ENCODE measurements at places on chromosomes 2 and 18.

DNA sequence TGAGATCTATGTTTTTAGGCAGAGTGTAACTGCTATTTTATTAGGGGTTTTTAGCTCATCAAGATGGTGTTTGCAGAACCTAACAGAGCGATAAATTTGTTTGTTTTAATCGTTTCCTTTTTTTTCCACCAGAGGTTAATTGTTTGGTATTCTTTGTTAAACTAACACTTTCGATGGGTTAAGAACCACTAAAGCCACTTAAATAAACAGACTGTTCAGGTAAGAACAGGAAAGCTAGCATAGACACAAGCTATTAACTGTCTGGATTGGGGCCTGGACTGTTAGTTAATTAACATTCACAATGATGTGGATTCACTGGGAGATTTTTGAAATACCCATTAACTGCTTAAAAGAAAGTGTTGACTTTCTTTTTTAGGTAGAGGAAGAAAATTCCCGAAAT, 209.0 kb upstream of the COPS8 start:
- no peak for DNase-seq

- DNase-seq, result no peak
These were observed 888 bp upstream of the TWSG1 start for GRCh38 chr18:9333441-9334328.

GRCh38 chr18:44887227-44887631, 206.5 kb downstream of the SETBP1 start:
- DNase-seq, result peak; percentile 54

- DNase-seq, result no peak
These were observed 234.8 kb downstream of the ALPK2 start for GRCh38 chr18:58394046-58394445.

DNA sequence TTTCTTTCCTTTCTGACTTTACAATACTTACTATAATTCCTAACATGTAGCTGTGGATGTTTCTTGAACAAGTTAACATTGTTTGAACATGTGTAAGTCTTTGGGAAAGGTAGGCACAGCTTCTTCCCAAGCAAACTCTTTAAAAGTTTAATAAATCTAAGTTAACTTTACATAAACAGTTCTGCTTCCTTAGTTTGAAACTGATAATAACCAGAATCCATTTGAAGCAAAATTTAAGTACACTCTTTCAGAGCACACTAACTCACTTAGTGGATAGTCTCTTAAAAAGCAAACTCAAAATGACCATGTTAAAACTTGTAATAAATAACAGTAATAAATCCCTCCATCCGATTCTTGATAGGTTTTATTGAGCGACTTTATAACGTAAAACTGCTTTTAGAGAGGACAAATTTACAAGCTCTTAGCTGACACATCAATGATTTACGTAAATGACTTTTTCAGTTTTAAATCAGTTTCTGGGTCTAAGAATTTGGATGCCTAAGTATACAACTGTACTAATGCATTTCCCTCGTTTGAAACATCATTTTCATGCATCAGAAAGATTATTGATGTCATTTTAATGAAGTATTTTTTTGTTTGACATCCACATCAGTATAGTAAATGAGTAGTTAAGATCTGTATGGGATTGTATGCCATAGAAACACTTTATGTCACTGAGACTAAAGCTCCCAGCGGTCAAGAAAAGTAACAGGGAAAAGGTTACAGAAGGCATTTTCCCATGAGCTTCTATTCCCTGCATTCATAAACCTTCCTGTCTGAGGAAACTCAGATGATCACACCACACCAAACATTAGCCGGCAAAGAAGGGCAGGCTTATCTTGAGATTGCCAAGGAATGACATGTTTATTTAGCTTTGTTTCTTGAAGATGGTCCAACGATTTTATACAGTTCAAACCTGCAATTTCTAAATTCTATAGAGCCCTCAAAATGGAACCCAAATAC, 67.5 kb downstream of the PDE1A start:
- DNase-seq, result no peak

GRCh38 chr2:6973895-6974545, 56.8 kb downstream of the RNF144A start:
- no peak for DNase-seq

DNA sequence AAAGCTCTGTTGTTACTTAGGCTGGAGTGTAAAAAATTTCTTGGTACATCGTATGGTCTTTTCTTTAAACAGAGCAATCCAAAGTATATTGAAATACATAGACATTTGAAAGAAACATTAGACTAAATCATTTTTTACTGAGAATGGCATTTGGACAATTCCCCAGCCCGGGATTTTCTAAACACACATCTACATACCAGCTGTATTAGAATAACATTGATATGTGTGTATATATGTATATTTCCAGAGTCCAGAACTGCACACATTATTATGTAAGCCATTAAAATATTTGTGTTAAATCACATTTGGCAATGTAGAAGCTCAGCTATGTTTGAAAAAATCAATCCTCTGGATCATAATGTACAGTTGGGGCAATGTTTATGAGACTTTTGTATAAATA, 1853.6 kb upstream of the LRRTM1 start:
- DNase-seq, result no peak

- DNase-seq, result no peak
These were observed 454.7 kb downstream of the CBLN2 start for GRCh38 chr18:72089432-72089831.

DNA sequence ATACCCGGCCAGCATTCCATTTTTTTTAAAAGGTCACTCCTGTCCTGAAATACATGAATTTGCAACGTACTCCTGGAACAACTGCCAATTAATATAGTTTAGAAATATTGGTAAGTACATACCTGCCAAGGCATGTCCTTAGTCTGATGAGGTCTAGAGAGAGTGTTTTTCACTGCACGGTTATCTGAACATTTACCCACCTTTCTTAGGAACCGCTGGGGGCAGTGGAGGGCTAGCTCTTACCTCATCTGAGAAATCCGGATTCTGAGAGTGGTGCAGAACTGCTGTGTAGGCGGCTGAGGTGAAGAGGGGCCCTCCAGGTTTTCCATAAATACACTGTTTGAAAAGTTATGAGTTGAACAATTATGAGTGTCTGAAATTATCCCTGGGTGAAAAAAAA, 133.1 kb upstream of the CCDC195 start:
- no peak for DNase-seq

DNA sequence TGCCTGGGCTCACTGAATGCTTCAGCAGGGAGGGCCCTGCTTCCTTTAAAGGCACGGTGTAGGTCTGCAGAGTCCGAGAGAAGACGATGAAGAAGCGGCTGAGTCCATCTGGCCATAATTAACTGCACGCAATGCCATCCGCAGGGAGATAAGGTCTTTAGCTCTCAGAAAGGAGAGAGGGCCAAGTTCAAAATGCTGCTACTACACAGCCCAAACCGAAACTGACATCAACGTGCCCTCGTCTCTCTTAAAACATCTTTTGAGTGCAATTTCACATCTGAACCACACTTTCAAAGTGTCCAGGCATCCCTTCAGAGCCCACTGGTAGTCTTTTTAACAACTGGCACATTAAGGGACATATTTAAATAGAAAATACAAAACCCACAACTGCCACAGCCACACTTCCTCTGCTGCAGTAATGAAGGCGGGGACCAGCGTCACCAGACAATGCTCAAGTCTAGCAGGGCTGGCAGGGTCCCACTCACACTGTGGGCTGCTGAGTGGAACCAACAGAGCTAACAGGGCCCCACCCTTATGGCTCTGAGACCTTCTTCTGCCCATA, 35.8 kb downstream of the ST3GAL5 start:
- DNase-seq, result no peak

- no peak for DNase-seq
These were observed 78.1 kb downstream of the TEX51 start for GRCh38 chr2:126976721-126977328.

- no peak for DNase-seq
These were observed 79.3 kb downstream of the CEP192 start for GRCh38 chr18:13070460-13070859.

- no peak for DNase-seq
These were observed 19.1 kb upstream of the FHL2 start for GRCh38 chr2:105417857-105418436.

DNA sequence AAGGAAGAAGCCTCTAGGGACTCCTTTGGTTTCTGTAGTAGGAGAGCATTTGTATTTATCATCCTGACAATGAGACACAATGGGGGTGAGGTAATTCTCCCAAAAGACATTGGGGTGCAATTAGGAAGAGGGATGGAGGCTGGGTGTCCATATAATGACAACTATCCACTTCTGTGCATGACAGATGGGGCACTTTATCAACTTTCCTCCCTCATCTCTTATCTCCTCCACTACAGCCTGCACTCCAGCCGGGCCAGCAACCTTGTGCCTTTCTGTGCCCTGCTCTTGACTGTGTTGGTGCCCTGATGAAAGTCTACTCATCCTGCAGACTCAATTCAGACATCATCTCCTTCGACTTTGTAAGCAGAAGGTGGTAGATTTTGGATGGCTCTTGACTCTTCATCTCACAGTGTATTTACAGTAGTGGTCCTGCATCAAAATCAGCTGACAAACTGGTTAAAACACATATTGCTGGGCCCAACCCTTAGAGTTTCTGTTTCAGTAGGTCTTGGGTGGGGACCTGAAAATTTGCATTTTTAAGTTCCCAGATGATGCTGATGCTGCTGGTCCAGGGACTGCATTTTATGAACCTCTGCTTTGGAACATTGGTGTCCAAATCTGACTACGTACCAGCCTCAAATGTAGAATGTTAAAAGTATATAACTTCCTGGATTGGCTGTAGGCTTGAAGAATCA, 40.8 kb upstream of the CFAP36 start:
- no peak for DNase-seq

GRCh38 chr18:7740821-7741220, 173.7 kb downstream of the PTPRM start:
- DNase-seq, result no peak

DNA sequence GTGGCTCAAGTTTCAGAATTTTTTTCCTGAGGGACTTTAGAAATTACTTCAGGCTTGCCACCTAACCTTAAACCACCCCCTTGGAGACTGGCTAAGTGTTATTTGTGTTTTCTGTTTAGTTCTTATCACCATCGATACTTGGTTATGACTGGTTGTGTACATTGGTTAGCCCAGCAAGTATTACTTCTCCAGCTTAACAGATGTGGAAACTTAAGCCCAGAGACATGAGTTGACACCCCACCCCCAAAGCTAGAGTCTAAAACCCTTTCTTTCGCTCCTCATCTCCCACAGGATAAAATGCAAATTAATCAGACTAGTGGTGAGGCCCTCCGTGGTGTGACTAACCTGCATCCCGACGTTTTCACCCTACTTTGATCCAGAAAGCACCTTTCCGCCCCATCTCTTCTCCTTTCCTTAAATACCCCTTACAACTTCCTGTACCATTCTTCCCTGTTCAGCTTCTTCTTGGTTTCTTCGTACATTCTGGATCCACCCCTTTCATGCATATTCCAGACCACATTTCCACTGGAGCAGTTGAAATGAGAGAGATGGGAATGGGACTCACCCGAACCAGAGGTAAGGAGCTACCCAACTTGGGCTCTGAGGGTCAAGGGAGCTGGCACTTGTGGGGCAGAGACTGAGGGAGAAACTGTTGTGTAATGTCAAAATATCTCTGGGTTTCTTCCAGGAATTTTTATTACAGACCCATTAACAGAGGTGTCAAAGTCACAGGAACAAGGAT, 819 bp upstream of the MAP3K2 start:
- DNase-seq, result no peak

DNA sequence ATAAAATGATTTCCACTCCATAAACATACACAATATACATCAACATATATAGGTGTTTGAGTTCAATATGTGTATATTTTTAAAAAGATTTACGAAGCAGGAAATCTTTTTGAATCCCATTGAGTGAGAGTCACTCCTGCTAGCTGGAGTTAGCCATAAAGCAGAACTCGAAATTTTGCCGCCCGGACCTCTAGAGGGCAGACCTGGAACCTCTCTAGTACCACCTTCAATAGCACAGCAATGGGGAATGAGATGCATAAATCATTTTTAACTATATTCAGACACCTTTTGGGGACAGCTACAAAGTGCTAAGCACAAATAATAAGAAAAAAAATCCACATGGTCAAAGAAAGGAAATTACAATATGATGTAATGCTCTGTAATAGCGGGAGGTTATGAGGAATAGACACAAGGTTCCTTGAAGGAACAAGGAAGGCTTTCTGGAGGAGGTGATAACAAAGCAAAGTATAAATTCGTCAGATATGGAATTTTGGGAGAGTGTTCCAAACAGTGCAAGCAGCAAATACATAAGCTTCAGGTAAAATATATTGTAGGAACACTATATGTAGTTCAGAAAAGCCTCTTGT, 533.4 kb downstream of the ERBB4 start:
- no peak for DNase-seq

DNA sequence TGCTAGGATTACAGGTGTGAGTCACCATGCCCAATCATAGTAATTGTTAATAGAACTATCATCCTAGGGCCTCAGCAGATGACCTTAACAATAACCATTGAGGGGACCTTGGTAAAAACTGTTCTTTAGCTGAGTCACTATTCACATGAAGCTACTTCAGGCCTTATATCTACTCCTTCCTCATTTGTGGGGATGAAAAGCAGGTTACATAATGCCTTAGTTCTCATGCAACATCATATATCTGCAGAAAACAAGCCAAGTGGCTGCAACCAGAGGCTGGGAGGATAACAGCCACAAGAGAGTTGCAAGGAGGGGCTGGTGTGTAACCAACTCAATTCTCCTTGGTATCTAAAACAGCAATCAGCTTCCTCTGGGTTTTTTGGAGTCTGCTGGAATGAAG, 445.4 kb downstream of the NBAS start:
- no peak for DNase-seq

GRCh38 chr2:106085181-106085940, 108.7 kb downstream of the UXS1 start:
- no peak for DNase-seq
